Activated effector memory CD4-positive, alpha-beta T cell treated with Interleukin-2 at 50 U/mL for 16 hours (primary cell): ENCODE measurements at places on chromosomes 1 and 21.

GRCh38 chr1:200130552-200130951 lies 103.0 kb downstream of the NR5A2 start:
- no peak for DNase-seq

GRCh38 chr1:38529391-38529790 lies 330.2 kb downstream of the RRAGC start:
- DNase-seq, result no peak

DNA sequence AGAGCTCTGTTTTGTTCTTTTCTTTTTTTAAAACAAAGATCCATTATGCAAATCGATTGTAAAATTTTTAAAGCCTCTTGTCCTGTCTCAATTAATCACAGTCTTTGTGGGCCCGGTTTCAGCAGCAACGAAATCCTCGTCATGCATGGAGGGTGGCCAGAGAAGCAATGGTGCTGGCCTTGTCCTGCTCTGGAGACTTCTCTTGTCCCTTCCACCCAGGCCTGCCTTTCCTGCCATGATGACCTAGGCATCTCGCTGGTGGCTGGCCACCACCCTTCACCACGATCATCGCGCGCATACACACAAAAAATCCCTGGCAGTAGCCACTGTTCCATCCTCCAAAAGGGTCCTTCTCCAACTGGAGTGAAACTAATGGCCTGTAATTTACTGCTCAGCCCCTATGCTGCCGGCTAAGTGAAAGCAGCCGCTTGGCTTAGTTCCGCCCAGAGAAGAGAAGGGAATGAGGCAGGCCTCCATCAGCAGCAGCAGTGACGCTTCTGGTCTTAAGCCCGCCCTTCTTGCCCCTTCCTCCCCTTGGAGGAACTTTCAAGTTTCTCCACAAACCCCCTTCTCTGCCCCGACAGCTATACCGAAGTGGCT lies 309.5 kb downstream of the NPHP4 start:
- DNase-seq, result no peak

DNA sequence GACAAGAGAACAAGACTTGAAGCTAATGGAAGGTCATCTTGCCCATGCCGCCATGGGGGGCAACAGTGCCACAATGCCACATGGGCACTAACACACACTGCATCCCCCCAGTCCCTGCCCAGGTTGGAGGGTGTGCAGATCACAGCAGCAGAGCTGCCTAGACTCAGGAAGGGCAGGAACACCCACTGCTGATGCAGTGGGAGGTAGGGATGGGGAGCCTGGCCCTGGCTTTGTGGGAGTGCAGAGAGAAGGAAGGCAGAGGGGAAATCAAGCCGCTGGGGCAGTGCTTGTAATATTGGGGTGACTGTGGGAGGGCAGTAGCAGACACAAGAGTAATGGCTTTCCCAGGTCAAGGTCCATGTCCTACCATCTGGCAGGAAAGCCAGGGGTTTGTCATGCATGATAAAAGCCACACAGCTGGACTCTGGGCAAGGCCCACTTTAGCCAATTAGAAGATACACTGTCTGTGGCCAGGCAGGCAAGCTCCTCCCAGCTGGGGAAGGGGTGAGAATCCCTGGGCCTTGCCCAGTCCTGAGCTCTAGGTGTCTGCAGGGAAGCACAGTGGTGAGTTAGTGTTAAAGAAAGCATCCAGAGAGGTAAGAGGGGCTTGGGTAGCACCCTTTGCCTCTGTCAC lies 25.4 kb upstream of the MEF2D start:
- DNase-seq, result no peak

DNA sequence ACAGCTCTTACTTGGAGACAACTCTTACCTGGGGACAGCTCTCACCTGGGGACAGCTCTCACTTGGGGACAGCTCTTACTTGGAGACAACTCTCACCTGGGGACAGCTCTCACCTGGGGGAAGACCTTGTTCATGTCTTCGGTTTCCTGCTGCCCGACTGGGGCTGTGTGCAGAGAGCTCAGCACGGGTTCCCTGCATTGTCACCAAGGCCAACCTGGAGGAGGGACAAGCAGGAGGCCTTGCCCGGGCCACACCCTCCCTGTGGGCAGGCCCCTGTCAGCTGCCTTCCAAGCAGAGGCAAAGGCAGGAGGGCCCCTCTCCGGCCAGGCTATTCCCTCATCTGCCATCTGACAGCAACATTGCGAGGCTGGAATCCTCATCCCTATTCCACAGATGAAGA lies at the start of gene LDLRAD1:
TSS of gene LDLRAD1 (minus strand) at position 208 of the 400 bp plus-strand sequence. CDS start at position 134, 74 bp downstream.
- DNase-seq, result no peak

DNA sequence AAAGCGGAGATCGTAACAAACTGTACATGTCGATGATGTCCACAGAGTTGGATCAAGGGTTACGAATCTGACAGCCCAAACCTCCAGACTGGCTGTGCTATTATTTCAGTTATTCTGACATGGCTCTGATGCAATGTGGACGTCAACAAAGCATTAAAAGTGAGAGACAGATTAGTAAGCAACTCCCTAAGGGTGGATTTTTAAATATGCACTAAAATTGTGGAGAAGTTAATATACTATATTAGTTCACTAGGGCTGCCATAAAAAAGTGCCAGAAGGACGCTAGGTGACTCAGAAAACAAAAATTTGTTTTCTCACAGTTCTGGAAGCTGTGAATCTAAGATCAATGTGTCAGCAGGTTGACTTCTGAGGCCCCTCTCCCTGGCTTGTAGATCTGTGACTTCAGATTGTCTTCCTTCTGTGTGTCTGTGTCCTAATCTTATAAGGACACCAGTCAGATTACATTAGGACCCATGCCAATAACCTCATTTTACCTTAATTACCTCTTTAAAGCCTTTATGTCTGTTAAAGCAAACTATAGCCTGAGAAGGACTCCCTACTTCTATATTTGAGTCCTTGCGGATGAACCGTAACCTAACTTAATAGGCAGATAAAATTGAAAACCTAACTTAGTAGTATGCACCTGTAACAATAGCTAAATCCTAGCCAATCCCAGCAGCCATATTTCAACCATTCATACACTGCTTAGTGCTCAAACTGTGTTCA lies 66.0 kb upstream of the BACH1 start:
- DNase-seq, result no peak

DNA sequence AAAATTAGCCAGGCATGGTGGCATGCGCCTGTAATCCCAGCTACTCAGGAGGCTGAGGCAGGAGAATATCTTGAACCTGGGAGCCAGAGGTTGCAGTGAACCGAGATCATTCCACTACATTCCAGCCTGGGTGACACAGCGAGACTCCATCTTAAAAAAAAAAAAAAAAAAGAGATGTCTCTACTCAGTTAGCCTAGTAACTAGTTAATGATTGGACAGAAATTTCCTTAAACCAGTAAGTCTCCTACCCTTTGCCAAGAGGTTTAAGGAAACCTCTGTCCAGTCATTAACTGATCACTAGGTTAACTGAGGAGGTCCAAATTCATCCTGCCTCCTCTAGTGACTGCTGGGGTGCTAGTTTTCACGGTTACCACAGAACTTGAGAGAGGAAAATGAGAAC lies 143.9 kb upstream of the UBE2U start:
- DNase-seq, result no peak

DNA sequence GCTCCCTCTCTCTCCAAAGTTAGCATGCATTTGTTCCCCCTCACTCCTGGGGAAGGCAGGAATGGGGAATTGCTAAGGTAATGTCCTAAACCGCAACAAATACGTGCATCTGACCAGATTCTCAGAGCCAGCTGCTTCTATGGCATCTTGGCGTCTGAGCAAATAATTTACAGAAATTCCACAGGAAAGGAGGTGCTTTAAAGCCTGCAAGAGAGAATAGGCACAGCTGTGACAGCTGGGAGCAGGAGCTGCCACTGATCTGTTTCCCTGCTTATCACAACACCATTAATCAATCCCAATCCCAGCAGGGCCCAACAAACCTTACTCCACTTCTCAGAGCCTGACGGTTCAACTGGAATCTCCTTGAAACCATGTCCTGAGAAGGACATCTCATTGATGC lies 83.5 kb upstream of the ZNF281 start:
- DNase-seq, result no peak

DNA sequence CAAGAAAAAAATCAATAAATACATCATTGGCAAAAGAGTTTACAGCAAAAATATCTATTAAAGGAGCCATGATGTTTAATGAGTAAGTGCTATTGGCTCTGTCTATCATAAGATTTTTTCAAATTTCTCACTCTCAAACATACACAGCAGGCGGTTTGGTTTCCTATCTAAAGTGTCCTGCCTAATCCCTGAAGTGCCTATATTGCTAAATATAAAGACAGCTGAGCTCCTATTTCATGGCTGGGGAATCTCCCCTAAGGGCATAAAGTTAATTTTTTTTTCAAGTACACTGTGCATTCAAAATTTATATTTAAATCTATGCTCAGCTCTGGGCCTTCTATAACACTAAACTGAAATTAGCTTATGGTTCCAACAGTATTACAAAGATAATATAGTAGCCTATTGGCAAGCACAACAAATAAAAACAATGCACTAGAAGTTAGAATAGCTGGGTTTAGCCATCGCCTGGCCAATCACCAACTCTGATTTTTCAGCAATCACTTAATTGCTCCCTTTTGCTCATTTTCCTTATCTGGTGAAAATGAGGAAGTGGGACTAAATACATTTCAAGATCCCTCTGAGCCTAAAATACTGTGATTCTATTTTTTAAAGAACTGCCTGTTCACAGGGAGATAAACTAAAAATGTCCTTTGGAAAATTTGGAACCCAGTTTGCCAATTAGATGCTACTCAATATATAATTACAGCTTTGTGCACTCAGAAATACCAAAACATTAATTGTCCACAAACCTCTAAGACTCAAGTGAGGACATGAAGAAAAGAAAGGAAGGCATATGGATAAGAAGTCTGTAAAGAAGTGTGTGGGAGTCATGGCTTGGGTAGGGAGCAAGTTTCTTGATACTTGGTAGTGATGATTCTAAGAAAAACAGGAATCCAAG lies 62.5 kb downstream of the WDR64 start:
- DNase-seq, result no peak

DNA sequence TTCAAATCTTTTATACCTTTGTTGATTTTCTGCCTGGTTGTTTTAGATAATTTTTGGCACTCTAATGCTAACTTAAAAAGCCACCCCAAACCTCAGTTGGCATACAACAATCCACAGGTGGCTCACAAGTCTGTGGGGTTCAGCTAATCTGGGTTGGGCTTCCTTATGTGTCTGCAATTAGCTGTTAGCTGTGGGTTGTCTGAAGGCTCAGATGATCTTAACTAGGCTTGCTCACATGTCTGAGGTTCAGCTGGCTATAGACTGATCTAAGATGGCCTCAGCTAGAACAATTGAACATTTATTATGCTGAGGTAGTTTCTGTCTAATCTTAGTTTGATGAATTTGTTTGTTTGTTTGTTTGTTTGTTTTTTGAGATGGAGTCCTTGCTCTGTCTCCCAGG lies 44.9 kb upstream of the ADAR start:
- DNase-seq, result no peak

GRCh38 chr1:204359474-204360255 lies at the start of gene PLEKHA6:
PLEKHA6 (minus strand) TSS chr1:204359929; CDS start chr1:204273727, 86,202 bp downstream.
- DNase-seq, result no peak

DNA sequence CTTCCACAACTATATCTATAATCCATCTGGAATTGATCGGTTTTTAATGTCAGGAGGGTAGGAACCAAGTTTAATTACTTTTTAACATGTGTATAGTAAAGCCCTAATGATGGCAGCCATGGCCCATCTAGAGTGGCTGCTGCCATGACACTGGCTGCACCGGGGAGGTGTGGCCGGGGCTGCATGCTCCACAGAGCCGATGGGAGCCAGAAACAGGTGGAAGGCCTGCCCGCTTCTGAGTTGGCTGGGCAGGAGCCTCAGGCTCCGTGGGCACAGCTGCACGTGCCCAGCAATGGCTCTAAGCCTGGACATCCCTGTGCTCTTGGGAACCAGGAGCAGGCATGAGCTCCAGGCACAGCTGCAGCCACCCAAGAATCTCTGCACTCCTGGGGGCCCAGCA lies 73.0 kb downstream of the GBP6 start:
- DNase-seq, result no peak

DNA sequence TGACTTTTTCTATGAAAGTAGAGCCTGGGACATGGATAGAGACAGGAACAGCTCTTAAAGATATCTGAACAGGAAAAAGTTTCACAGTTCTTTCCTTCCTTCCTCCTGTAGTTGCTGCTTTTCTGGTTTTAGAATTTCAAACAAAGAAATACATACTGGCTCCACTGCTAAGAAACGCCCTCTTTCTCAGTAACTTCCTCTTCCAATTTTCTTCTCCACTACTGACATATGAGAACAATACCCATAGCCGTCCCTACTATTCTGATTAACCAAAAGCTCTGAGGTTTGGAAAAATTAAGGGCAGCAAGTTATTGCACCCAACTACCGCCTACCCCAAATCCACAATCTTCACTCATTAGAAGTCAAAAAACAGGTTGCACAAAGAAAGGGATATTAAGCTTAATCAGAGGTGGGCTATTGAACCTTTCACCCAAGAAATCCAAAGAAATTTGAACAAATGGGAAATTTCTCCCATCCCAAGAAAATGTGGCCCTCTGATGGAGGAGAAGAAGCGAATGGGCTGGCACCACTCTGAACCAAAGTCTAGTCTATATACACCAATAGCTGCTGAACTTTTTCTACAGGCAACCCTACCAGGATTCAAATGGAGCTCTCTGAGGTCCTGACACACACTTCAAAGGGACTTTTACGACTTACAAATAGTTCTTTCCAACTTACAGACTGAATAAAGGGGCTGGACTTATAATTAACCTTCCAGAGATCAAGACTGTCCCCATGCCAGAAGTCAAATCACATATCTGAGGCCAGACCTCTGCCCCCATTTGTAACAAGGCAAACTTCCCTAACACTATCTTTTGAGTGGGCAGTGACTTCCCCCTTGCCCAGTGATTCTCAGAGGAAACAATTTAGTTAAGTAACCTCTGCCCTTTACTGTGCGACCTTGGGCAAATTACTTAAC lies 1.7 kb downstream of the WASF2 start:
- no peak for DNase-seq

DNA sequence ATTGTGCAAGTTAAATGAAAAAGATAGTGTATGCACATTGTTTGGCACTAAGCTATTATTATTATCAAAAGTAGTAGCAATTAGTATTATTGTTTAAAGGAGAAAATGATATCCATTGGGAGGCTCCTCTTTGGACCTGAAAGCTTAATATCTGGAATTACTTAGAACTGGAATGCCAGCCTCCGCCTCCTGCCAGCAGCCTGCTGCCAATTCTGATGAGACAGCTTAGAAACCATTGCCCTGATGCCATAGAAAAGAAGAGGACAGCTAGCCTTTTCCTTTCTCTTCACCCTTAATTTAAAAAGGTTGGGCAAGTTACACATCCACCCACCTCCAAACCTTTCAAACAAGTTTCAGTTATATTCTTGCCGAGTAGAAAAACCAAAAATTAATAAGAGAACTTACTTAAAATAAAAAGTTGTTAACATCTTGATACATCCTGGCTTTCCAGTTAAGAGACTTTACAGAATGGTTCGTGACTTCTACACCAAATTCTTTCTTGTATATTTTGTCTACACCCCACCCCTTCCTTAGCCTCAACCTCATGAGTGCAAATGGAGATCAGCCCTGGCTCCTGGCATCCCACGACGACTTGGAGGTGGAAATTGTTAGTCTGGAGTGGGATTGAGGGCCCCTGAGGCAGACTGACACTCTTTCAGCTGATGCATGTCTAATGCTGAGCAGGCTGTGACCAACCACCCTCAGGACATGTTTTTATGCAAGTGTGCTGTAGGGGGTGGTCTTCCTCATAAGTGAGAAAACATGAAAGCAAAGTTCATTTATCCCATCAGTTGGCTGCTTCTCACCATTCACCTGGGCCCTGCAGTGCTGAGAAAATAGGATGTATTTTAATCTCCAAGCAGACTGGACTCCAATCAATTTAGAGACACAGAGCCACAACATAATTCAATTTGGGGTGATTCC lies 120.6 kb downstream of the KCNJ15 start:
- DNase-seq, result no peak
